ENCODE measurements at places on chromosomes 3 and 15.

GRCh38 chr3:112598731-112599130, 36.9 kb downstream of the SLC35A5 start:
- DNase-seq, result no peak

DNA sequence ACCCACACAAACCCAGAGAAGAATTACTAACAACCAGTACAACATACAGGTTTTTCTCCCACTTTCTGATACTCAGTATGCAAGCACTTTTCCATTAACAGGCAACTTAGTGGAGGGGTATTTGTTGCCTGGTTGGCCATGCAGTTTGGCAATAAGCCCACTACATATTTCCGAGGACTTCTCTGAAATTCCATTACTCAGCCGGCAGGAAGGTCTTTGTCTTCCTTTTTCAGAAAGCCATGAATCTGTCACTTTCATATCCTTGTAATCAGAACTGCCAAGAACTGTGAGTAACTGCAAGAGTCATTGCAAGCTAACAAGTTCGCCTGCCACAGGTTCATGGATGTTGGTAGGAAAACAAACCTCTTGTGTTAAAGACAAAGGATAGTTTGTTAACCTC, 422.3 kb upstream of the ROBO1 start:
- DNase-seq, result no peak

DNA sequence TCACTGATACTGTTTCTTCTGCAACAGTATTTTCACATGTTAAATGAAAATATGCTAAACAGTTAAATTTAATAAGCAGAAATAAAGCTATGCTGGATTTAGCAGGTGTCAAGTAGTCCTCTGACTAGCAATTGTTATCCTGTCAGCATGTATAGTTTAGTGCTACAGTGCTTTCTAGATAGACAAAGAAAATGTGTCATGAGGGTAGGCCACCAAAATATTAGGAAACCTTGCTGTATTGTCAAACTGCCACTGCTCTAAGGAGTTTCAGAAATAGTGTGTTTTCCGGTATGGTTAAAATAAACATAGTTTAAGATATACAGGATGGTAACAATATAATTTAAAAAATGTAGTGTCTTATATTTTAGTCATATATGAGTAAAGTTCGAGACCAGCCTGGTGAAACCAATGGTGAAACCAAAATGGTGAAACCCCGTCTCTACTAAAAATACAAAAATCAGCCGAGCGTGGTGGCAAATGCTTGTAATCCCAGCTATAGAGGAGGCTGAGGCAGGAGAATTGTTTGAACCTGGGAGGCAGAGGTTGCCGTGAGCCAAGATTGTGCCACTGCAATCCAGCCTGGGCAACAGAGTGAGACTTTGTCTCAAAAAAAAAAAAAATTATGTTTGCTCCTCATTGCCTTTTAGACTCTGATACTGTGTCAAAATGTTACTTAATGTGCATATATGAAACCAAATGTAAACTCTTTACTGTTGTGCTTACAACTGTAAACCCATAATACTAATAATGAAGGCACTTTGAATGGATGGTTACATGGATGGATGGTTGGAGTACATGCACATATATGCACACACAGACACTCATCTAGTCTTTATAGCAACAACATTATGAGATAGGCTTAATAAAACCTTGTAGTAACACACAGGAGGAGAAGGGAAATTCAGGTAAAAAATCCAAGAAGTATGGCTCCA, 204.8 kb downstream of the RSRC1 start:
- no peak for DNase-seq

DNA sequence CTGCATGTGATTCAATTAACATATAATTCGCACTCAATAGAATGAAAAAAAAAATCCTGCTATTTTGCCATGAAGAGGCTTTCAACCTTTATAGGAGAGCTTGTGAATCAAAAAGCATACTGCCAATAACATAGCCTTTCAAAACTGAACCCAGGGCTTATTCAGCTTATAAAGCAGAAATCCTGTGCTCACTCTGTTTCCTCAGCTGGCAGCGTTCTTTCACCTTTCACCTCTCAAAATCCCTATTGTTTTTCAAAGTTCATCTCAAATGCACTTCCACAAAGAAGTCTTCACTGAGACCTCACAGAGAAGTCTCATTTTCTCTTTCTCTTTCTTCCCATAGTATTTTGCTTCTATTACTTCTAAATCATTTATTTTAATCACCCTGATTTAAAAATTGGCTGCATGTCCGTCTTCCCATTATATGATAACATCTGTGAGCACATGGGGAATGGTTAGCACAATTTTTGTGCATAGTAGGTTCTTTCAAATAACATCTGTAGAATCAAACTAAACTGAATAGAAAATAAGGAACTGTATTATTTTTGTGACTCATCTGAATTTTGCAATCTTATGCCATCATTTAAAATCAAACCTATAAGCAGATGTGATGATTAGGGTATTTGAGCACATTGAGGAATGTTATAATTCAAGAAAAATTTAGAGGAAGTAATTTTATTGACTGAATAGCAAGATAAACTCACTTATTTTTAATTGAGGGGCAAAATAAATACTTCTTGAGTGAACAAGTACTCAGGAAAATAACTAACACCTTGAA, 373.4 kb downstream of the NLGN1 start:
- DNase-seq, result no peak

- no peak for DNase-seq
These were observed 111.9 kb downstream of the BCHE start for GRCh38 chr3:165725296-165725695.

GRCh38 chr3:63479661-63480035, 172.8 kb upstream of the SNTN start:
- DNase-seq, result no peak

- peak; percentile 15 for DNase-seq
These were observed at the start of gene RBPMS2 for GRCh38 chr15:64775551-64776401. RBPMS2 (minus strand) TSS chr15:64775589; CDS start chr15:64775319, 270 bp downstream.

- DNase-seq, result no peak
These were observed 657.5 kb upstream of the NECTIN3 start for GRCh38 chr3:110413807-110414748.

DNA sequence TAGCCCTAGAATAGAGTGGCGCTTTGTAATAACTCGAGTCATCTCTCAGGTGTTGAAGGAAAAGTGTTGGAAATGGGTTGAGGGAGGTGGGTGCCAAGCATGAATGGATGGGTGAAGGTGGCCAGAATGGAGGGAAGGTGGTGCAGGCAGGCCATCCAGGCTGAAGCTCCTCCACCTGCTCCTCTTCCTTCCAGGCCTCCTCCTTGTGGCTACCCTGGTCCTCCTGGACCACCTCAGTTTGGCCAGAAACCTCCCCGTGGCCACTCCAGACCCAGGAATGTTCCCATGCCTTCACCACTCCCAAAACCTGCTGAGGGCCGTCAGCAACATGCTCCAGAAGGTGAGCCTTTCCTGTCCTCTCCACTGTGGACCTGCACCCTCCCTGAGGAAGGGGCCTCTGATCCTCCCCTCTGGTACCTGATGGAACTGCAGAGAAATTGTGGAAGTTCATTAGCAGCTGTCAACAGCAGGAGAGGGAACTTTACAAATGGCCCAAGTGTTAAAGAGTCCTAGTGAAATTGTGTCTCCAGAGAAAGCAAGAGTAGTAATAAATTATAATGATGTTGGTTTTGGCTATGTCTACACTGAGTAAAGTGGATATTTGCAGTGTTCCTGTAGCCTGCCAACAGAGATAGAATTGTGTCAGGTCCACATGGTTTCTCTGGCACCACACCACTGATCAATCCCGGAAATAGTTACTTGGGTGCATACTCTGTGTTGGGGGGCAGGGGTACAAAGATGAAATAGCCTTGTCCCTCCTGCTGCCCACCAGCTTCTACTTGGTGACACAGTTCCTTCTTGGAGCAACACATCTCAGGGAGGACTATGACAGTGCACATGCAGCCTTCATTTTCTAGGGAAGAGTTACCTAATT, 1.6 kb downstream of the IL12A start:
- no peak for DNase-seq

DNA sequence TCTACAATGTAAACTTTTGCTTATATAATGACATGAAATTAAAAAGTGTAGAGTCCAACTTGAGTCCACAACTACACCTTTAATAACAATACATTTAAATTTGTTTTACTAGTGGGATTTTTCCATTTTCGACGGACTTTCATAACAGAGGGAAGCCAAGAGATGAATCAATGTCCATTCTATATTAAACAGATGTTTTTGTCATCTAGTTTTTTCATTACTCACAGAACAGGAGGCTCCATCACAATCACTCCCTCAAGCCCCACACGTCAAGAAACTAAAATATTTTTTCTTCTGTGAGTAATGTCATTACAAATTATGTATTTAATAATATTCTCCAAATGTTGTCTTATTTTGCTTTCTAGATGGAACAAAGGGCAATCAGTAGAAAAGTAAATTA, 932.9 kb downstream of the ROBO1 start:
- DNase-seq, result no peak

DNA sequence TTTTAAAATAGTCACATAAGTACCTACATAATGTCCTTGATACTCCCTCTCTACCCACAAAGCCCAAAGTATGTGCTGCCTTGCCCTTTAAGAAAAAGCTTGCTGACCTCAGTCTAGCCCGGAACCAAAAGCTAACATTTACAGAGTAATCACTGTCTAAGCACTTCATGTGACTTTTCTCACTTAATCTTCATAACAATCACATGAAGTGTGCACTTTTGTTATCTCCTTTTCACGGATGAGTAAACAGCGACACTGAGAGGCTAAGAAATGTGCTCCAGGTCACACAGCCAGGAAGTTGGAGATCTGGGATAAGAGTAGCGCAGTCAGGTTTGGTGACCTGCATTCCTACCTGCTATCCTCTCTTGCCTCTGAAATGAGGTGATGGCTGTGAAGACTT, 194.0 kb downstream of the ITPR1 start:
- DNase-seq, result no peak

- DNase-seq, result no peak
These were observed 383.6 kb upstream of the SEMA6D start for GRCh38 chr15:47333734-47334133.

GRCh38 chr3:44206862-44207652, 34.6 kb upstream of the TOPAZ1 start:
- no peak for DNase-seq

DNA sequence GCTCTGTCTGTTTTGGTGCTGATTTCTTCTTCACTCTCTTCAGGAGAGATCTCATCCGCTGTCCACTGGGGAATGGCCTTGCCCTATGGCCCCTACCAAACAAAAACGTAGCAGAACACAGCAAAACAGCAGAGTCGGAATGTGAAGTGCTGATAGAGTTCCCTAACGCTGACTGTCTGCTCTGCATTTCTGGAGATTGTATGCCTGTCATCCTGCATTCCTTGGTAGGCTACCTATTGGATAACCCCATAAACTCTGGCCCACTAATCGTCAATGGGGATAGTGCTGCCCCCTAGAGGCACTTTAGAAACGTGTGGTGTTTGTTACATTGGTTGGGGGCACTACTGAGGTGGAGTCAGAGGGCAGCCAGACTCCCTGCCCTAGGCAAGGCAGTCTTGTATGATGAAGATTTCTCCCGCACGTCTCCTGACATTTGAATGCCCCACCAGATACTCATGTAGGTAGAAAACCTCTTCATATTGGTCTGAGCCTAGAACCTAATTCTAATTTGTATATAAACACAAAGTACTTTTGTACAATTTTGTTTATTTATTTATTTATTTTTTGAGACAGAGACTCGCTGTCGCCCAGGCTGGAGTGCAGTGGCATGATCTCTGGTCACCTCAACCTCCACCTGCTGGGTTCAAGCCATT, 15.6 kb upstream of the MAGEF1 start:
- peak; percentile 53 for DNase-seq

- no peak for DNase-seq
These were observed 200.3 kb downstream of the MINAR1 start for GRCh38 chr15:79632457-79632856.

DNA sequence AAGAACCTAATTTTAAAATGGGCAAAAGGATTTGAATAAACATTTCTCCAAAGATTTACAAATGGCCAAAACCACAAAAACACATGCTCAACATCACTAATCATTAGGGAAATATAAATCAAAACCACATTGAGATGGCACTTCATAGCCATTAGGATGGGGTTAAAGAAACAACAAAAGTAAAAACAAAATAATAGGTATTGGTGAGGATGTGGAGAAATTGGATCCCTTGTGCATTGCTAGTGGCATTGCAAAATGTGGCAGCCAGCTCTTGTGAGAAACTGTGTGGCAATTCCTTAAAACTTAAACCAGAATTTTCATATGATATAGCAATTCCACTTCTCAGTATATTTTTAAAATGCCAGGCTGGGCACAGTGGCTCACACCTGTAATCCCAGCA, 126.5 kb downstream of the STT3B start:
- DNase-seq, result no peak

DNA sequence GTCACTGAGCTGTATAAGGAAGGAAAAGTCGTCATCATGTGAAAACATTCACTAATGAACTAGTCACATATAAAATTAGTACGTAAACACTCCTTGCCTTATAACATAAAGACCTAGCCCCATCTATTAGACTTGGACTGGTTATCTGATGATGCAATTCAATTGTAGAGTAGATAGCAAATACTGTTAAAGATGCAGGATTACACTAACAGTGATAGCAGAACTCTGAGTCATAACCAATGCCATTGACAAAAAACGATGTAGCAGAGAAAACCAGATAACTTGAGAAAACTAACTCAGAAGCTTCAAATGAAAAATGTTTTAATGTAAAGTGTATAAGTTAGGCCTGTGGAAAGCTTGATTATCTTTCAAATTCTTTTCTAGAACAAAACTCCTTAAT, 132.2 kb downstream of the WDR72 start:
- no peak for DNase-seq

DNA sequence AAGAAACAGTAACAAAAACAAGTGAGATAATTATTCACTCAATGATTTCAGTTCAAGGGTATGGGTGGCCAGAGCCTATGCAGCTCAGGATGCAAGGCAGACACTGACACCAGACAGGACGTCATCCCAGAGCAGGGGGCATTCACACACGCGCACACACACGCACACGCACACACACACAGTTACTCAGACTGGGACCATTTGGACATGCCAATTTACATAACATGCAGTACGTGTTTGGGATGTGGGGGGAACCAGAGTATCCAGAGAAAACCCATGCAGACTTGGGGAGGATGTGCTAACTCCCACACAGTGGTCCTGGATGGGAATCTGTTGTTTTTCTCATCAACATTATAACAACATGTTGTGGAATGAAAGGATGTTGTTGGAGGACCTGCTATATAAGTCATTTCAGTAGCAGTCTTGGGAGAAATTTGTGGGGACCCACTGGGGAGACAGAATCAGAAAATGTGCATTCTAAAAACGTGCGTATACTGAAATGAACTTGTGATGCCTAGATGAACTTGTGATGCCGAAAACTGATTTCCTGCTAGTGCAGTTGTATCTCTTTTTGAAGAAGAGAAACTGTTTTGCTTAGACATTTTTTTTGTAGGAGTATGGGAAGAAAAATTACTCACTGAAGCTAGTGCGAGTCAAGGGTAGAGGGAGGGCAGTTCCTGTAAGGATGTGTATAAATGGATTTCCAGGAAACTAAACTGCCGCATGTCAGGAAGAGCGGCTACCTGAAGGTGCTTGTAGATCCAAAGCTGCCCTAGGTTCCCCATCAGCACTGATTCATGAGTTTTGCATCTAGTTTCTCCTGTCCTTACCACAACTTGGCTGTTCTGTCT, 25.2 kb downstream of the CD200 start:
- DNase-seq, result peak; percentile 34
